ENCODE measurements at places on chromosomes 1 and 21.

DNA sequence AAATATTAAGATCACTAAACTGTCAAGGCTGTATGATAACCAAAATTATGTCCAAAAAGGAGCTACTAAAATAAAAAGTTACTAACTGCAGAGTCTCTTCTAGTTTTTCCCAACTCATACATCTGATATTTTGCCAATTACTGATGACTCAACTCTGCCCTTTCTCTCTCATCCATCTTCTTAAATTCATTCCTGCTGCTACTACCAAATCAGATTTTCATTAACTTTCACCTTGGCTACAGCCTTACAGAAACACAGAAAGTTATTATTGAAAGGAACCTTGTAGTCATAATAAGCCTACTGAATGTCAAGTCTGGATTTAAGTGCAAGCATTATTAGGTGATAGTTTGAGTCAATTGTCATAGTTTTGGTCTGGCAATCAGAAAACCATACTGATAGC is 273.1 kb downstream of the DPYD start:
- DNase-seq, result no peak

GRCh38 chr21:46641656-46642055 is 6.2 kb downstream of the PRMT2 start:
- no peak for DNase-seq

GRCh38 chr1:183339556-183340167 is 78.5 kb downstream of the NMNAT2 start:
- DNase-seq, result no peak

DNA sequence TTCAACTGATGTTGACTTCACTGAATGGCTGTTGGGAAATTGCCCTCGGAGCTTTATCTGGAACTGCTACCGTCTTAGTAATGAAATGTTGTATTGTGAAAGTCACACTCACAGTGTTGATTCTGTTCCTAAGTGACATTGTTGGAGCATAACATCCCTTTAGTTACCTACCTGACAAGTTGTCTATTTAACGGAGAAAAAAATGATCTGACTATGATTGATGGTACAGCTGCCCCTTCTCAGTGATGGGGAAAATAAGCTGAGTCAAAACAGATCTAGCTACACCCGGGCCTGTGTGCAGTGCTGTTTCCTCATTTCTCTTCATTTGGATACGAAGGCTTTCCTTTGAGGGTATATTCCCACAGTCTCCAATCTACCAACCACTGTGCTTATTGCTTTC is 472.3 kb upstream of the BRINP3 start:
- no peak for DNase-seq

GRCh38 chr1:210655511-210655910 is 326.8 kb downstream of the HHAT start:
- DNase-seq, result no peak

DNA sequence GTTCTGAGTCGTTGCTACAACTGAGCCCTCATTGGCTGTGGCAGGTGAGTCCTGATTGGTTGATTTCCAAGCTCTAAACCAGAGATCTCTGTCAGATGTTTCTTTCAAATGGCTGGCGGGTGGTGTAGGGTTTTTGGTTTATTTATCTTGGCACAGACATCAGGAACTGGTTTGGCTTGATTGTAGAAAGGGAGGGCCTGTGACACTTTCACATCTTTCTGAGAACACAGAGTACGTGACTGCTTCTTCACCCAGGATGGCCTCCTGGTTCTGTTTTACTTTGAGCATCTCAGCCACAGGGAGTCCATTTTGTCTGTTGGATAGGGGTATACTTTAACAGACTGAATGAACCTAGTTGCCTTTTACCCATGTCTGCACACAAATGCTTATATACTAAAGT is 89.4 kb upstream of the GPR52 start:
- DNase-seq, result no peak

DNA sequence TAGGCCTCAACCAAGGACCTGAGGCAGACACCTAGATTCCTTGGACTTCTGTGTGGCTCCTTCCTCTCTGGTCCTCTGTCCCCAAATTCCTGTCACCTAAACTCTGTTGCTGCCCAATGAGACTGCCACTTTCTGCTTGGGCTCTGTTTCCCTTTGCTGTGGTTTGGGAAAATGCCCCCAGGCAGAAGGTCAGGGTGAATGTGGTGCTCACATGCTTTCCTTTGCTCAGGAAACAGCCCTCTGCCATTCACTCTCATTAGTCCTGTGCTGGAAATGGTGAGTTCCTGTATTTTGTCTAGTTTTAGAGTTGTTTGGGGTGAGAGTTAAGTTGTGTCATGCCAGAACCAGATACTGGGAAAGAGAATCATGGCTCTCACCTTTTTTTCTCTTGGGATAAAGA is 22.7 kb upstream of the SHE start:
- no peak for DNase-seq

DNA sequence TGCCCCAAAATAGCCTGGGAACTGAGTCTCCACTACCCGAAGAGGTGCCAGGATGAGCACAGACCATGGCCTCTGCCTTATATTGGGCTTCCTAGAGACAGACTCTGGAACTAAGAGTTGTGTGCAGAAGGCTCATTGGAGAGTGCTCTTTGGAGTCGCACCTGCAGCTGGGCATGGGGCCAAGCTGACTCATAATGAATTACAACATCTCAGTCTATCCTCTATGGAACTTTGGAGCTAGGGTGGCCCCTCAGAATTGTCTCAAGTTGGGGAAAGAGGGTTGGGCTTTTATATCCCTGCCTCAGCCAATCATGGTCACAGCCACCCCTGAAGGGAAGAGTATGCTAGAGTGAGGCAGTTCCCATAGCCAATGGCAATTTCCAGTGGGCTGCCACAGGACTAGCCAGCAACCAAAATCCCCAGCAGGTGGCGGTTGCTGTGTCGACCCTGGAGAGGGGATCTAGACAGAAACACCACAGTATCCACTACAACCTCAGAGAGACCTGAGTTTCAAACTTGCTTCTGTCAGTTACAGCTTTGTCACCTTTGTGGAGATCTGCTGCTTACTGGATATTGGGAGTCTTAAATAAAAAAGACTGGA is 93.8 kb downstream of the DMRTA2 start:
- DNase-seq, result no peak

DNA sequence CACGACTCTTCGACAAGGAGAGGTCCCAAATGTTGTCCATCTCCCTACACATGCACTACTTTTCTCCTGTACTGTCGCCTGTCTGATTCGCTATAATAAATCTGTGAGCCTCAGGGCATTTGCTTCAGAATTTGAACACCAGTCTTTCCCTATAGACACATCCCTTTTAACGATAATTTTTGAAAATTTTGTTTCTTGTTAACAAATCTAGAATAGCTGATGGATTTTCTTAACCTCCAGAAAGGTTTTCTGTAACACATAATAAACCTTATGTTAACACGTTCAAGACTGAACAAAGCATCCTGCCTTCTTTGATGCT is 704 bp downstream of the CAPZA1 start:
- no peak for DNase-seq

GRCh38 chr1:172002725-172003345 is 161.5 kb downstream of the DNM3 start:
- no peak for DNase-seq

DNA sequence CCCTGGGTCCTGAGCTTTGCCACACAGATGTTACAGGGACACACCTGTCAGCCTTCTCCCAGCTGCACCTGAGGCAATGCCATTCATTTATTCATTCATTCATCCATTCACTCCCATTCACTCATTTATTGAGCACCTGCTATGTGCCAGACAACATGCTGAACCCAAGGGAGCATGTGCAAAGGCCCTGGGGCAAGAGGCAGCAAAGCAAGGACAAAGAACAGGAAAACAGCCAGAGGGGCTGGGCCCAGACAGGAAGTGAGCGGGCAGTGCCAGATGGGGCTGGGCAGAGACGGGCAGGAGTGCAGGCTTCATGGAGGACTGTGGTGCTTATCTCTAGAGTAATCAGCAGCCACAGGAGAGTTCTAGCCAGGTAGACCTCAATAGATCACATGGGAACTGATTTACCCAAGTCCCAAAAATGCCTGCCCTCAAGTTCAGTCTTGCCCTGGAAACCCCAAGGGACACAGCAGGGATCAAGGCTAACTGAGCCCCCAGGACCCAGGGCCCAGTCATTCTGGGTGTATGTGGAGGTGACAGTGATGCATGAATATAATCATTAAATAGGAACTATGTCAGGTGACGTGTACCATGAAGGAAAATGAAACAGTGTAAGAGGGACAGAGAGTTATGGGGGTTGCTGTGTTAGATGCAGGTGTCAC is 530.3 kb downstream of the MATN1 start:
- no peak for DNase-seq

DNA sequence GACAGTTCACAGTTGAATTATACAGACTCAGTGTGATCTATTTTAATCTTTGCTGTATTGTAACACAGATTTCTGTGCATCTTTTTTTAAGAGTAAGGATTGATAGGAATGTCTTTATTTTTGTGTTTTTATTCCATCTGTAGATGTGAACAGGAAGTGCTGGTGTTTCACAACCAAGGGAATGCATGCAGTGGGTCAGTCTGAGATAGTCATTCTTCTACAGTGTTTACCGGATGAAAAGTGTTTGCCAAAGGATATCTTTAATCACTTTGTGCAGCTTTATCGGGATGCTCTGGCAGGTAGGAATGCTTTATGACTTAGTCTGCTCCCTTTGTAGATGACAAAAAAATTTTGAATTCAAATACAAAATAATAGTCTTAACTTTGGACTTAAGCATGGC is 84.5 kb downstream of the CC2D1B start:
- no peak for DNase-seq

- no peak for DNase-seq
Observed at GRCh38 chr1:30302858-30303257, 420.5 kb downstream of the MATN1 start.

GRCh38 chr1:97999320-97999719 is 78.5 kb upstream of the DPYD start:
- DNase-seq, result no peak

DNA sequence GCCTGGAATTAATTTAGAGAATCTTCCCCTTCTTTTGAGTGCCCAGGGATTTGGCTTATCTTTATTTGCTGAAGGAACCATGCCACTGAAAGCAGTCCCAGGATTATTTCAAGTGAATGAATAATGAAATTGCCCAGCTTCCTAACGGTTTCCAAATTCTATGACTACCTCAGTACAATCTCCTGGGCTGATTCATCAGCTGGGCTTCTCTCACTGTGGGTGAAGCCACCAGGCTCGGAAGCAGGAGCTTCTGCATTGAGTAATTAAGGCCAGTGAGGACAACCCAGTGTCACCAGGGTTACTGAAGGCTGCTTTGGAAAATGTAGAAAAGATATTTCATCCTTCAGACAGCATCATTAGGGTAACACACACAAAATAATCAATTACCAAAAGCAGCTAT is 169.8 kb downstream of the DAB1 start:
- no peak for DNase-seq

- DNase-seq, result no peak
Observed at GRCh38 chr1:228781161-228781808, 46.0 kb downstream of the RHOU start.

DNA sequence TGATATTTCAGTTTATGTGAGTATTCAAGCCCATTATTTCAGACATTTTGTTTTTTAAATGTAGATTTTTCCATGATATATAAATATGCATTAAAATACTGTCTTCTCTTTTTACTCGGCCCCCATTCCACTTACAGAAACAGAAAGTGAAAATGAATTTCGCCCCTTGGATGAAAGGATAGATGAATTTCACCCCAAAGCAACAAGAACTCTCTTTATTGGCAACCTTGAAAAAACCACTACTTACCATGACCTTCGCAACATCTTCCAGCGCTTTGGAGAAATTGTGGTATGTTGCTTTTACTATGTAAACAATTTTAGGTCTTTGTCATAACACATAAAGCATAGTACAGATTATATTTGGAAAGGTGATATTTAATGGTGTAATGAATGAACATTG is 59.9 kb downstream of the ZBTB17 start:
- no peak for DNase-seq

DNA sequence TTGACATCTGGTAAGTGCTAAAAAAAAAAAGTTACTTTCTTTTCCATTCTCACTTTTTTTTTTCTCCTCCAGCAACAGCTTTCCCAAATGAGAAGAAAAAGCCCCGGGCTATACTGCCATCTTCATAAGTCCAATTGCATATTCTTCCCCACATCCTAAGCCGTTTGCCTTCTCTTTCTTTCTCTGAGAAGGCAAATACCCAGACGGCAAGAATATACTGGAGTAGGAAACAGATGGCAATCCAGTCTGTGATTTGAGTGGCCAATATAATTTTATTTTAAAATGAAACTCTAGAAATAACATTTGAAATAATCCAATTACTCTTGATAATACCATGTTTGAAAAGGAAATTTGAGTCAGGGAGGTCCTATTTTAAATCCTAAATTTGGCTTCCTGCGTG is 44.6 kb upstream of the GREM2 start:
- DNase-seq, result no peak

GRCh38 chr1:36560177-36560576 is 77.5 kb upstream of the CSF3R start:
- no peak for DNase-seq

DNA sequence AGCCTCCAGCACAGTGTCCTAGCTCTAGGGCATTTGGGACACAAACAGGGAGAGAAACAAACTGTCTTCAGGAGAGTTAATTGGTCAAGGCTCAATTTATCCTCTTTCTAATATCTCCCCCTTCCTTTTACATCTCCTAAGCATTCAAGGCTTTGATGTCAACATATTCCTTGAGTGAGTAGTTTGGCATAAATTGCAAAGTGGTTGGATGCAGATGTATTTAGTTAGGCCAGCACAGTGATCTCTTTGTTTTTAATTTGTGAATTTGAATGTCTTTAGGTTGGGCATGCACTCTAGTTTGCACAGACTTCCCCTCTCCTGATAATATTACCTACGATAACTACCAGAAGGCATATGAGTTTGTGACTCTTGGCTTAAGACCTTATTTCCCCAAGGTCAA is 12.5 kb upstream of the OLFML2B start:
- DNase-seq, result no peak

DNA sequence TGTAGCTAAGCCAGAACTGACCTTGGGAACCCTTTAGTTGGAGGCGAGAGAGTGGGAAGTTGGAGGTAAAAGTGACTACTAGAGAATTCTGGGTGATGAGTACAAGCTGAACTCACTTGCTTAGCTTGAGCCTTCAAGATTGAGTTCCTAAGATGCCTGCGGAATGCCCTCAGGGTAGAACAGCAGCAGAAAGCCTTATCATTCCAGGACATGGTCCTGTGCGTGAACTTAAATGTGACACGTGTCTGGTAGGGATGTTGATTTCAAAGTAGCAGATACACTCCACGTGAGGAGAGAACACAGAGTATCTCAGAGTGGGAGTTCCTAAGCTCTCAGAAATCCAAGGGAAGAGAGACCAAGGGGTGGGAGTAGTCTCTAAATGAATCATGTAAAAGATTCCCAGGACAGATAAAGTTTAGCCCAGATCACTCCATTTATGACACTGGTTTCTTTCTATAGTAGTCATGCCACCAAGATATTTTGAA is 60.1 kb downstream of the KCNK1 start:
- DNase-seq, result no peak

DNA sequence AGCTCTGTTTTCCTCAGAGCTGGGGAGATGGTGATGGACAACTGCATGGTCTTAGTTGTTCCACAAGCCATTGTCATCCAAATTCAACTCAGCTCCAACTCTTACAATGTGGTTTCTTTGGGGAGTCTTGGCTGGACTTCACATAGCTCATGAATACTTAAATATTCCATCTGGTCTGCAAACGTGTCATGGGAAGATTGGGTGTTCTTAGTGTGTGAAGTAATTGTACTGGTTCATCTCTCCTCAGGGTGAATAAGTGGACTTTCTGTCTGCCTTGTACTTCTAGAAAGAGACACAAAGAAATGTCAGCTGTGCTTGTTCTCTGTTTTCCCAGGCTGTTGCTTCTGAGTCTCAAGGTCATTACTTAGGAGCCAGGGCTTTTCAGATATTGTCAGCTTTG is 106.6 kb downstream of the VPS13D start:
- no peak for DNase-seq

GRCh38 chr1:77413541-77414335 is 131.9 kb downstream of the AK5 start:
- no peak for DNase-seq

Data from cortex of kidney (tissue), 1 donor.